ENCODE measurements at places on chromosomes 3 and 15. TPM values are rescaled to one million over a fixed set of nuclear protein-coding genes. Genes with fewer than 3 reads are reported as not detected.

DNA sequence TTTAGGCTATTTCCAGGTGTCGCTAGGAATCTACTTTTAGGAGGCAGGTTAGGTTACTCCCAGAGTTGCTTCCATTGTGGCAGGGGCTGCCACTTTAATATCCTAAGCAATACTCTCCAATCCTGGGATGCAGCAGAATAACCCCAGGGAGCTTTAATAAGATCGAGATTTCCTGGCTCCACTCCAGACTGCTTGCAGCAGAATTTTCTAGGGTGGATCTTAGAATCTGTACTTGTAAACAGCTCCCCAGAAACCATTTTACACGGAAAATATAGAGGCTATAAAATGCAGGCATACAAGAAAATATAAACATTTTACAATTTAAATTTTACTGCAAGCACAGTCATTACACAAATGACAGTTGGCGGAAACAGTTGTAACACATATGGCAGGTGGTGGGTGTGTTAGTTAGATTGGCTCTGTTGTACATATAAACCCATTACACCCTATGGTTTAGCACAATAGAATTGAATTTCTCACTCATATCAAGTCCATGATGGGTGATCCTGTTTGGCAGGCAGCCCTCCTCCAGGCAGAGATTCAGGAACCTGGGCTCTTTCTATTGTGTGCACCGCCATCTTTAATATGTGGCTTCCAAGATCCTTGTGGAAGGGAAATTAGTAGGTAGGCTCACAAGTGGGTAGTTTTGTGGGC, 35.0 kb upstream of the TNFAIP8L3 start:
- no peak for DNase-seq
- no peak overlapping the region for H3K4me3 ChIP-seq
- no peak overlapping the region for H3K27ac ChIP-seq
- no peaks in the 10 kb centered on the region for H3K4me1 ChIP-seq

GRCh38 chr15:90761629-90762028, 44.5 kb downstream of the BLM start:
- no peak overlapping the region for H3K27ac ChIP-seq
- no peaks in the 10 kb centered on the region for H3K36me3 ChIP-seq
- no peak overlapping the region for H3K4me3 ChIP-seq

Gene C2CD4A
- 17.6 TPM for total RNA-seq

Gene FBXL22
- total RNA-seq, result 0.71 TPM

- H3K36me3 ChIP-seq, result no peaks in the 10 kb centered on the region
- peaks cover 9% of the 10 kb centered on the region for H3K4me1 ChIP-seq
- no peak overlapping the region for H3K4me3 ChIP-seq
- H3K27me3 ChIP-seq, result no peaks in the 10 kb centered on the region
Measured at GRCh38 chr3:133457025-133457424, 57.2 kb downstream of the BFSP2 start.

- no peak overlapping the region for H3K4me3 ChIP-seq
- H3K4me1 ChIP-seq, result no peaks in the 10 kb centered on the region
- H3K36me3 ChIP-seq, result no peaks in the 10 kb centered on the region
- no peak for DNase-seq
- no peak overlapping the region for H3K27ac ChIP-seq
Measured at GRCh38 chr3:189375532-189375931, 203.8 kb downstream of the TPRG1 start.

DNA sequence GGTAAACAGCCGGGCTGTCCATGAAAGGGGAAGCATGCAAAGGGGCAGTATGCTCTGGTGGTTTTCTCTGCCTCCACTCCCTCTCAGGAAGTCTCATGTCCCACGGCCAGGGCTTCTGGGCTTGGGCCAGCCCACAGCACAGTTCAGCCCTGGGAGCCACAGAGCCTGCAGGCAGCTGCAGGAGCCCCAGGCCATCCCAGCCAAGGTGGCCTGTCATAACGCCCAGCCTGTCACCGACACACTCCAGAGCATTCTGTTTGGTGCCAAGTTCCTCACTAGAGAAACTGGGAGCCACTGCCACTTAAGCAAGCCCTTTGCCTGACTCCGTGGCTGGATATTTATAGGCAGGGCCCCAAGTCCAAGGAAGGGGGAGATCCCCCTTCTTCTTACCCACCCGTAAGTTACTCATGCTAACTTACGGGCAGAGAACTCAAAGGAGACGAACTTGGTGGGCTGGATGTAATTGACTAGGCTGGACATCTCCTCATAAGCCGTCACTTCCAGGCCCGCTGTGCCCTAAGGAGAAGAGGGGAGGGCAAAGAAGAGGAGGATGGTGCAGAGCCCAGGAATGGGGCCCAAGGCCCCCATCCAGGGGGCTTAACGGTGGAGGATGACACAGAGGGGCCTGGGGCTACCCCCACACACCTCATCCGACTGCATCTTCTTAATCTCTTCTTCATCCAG, 11.7 kb downstream of the PLCB2 start:
- H3K27ac ChIP-seq, result no peak overlapping the region
- H3K4me1 ChIP-seq, result no peaks in the 10 kb centered on the region
- no peak for DNase-seq
- peaks cover 11% of the 10 kb centered on the region for H3K36me3 ChIP-seq
- H3K4me3 ChIP-seq, result no peak overlapping the region

Gene RBP2
- total RNA-seq, result not detected

Measured in Calu3 (cell line).